ENCODE measurements at places on chromosomes 3 and 15. TPM values are rescaled to one million over a fixed set of nuclear protein-coding genes. Genes with fewer than 3 reads are reported as not detected.
A peak's percentile ranks its signal among the peaks of the same experiment; 100 is the strongest.

The SPINT1 gene
- total RNA-seq: 2.2 TPM

The MFAP1 gene
- 6.7 TPM for total RNA-seq

The EBLN2 gene
- 3.2 TPM for total RNA-seq

The C3orf49 gene
- total RNA-seq: not detected

The SLC24A5 gene
- not detected for total RNA-seq

The LRRC34 gene
- 0.54 TPM for total RNA-seq

DNA sequence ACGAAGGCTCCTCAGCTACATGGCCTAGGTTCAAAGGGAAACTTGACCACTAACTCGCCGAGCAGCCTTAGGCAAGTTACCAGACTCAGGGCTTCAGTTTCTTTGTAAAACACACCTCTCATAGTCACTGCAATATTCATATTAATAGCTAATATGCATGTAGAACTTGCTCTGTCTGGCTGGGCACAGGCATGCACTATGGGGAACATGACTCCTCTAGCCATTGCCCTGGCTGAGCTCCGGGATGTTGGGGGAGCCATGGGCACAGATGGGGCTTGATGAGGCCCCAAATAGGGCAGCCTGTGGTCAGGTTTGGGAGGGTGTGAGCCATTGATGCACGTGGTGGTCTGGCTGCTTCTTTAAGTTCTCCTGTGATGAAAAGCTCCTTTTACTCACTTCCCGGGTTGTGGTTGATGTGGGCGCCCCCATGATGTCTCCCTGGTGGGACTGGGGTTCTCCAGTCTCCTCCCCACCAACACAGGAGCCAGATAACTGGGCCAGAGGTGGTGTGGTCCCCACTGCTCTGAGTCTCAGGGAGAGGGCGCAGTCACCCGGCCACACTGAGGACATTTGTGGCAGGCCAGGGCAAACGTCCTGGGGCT, 29.4 kb upstream of the DUSP7 start:
- no peaks in the 10 kb centered on the region for H3K36me3 ChIP-seq
- no peak overlapping the region for H3K4me3 ChIP-seq
- DNase-seq: no peak
- H3K4me1 ChIP-seq: no peaks in the 10 kb centered on the region
- no peak overlapping the region for H3K27ac ChIP-seq

- no peaks in the 10 kb centered on the region for H3K4me1 ChIP-seq
- no peaks in the 10 kb centered on the region for H3K27me3 ChIP-seq
- H3K27ac ChIP-seq: no peak overlapping the region
- no peak for DNase-seq
- H3K36me3 ChIP-seq: no peaks in the 10 kb centered on the region
These were observed 52.3 kb upstream of the FGF7 start for GRCh38 chr15:49370782-49371181.

GRCh38 chr15:70475921-70476320, 287.4 kb downstream of the UACA start:
- no peaks in the 10 kb centered on the region for H3K36me3 ChIP-seq
- DNase-seq: no peak
- no peaks in the 10 kb centered on the region for H3K4me1 ChIP-seq

DNA sequence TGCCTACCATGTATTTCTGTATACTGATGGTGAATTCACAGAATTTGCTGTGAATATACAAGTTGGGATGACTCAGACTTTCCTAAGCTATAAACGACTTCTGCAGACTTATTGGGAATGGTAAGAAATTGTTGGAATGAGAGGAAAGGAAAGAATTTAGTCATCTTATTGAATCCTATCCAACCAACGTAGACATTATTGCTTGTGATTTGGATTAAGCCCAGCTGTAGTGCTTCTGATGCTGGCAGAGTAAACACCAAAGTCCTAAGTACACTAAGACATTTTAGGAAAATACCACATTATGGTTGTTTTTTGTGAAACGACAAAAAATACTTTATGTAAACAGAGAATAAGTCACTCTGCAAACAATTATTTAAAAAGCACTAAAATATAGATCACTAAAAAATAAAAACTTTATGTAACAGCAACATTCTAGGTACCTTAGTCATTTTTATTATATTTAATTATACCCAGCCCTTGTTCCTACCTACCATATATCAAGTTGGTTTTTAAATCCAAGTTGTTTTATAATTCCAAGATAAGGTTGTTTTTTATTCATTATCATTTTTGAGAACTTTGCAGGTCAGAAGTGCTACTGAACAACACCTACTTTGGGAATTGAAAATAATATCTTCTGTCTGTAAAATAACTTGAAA, 99.2 kb upstream of the MLF1 start:
- no peaks in the 10 kb centered on the region for H3K4me1 ChIP-seq
- H3K27ac ChIP-seq: no peak overlapping the region
- DNase-seq: no peak
- no peak overlapping the region for H3K4me3 ChIP-seq

DNA sequence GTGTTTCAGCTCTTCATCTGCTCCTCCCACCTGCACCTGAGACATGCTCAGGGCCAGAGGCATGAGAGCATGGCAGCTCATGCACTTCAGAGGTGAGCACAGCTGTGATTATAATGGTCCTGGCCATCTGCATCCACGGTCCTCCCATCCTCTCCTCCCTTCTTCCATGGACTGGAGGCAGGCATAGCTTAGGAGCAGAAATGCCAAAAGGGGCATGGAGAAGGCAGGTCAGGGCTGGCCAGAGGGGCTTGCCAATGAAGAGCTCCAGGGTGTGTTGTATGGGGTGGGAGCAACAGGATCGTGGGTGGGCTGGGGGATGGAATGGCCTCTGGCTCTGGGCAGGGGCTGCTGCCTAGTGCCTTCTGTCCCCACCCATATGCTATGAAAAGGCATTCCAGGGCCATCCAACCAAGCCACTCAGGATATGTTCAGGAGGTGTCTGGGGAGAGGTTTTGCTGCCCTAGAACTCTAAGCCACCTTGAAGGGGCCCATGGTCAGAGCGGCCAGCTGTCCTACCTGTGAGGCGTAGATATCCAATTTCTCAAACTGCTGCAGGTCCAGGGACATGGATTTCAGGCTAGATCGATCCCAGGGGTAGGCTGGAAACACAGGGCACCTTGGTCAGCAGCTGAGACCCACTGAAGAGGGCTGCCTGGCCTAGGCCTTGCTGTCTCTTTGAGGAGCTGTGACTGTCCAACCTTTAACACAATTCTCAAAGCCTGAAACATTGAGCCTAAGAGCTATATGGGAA, 26.1 kb downstream of the KY start:
- H3K27me3 ChIP-seq: no peaks in the 10 kb centered on the region
- H3K36me3 ChIP-seq: no peaks in the 10 kb centered on the region
- no peak overlapping the region for H3K4me3 ChIP-seq
- no peaks in the 10 kb centered on the region for H3K4me1 ChIP-seq
- H3K27ac ChIP-seq: no peak overlapping the region

- no peaks in the 10 kb centered on the region for H3K36me3 ChIP-seq
- H3K27ac ChIP-seq: no peak overlapping the region
- H3K27me3 ChIP-seq: no peaks in the 10 kb centered on the region
- H3K4me1 ChIP-seq: no peaks in the 10 kb centered on the region
- no peak for DNase-seq
These were observed 260.5 kb downstream of the WDR72 start for GRCh38 chr15:53498996-53499395.

GRCh38 chr15:31303726-31304648, 22.6 kb upstream of the KLF13 start:
- peak; percentile 84 for DNase-seq
- no peaks in the 10 kb centered on the region for H3K36me3 ChIP-seq
- no peaks in the 10 kb centered on the region for H3K27me3 ChIP-seq
- no peak overlapping the region for H3K4me3 ChIP-seq
- no peaks in the 10 kb centered on the region for H3K4me1 ChIP-seq

Data from right lobe of liver (tissue), 6 donors.